ENCODE measurements at places on chromosomes 5 and 9.
A peak's percentile ranks its signal among the peaks of the same experiment; 100 is the strongest.

GRCh38 chr9:98864281-98865174, 57.1 kb downstream of the GALNT12 start:
- no peak for DNase-seq

DNA sequence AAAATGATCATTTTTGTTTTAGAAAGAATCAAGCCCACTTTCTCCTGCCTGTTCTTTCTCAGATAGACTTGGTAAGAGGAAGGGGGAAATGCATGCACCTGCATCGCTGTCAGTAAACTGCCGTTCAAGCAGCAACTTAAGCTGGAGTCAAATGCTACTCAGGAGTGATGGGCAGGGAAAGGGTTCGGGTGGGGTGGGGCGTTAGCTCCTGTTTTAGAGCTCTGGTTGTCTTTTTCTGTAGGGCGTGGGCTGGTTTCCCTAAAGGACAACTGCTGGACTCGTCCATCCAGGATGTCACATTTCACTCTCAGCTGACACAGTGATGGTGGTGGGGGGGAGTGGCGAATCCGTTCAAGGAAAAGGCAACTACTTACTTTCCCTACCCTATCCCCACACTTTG, 75.0 kb downstream of the NDFIP1 start:
- DNase-seq = no peak

GRCh38 chr5:69444127-69444754, 29.3 kb downstream of the MARVELD2 start:
- DNase-seq = no peak

DNA sequence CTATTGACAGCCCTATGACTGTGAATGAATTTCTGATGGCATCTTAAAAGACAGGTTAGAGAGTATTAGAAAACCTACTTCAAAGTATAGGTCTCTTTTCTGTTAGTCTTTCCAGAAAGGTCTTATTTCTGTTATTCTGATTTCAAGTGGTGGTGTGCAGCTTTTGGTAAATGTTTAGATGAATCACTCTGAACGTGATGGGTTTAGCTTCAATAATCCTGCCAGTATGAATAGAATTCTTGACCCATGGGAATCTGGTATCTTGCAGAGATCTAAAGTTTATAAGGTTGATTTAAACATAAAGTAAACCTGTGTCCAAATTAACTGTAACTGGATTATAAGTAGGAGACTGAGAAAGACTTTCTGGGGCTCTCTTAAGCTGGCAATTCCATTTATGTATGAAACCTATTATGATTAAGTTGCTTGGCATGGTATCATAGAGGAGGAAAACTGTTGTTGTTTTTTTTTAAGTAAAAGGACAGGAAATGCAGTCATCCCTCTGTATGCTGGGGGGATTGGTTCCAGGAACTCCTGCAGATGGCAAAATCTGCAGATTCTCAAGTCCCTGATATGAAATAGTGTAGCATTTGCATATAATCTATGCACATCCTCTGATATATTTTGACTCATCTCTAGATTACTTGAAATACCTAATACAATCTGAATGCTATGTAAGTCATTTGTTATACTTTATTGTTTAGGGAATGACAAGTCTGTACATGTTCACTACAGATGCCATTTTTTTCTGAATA, 77.0 kb upstream of the ADAMTS19 start:
- DNase-seq = no peak

- no peak for DNase-seq
Measured at GRCh38 chr5:55540024-55540423, 5.3 kb upstream of the PLPP1 start.

DNA sequence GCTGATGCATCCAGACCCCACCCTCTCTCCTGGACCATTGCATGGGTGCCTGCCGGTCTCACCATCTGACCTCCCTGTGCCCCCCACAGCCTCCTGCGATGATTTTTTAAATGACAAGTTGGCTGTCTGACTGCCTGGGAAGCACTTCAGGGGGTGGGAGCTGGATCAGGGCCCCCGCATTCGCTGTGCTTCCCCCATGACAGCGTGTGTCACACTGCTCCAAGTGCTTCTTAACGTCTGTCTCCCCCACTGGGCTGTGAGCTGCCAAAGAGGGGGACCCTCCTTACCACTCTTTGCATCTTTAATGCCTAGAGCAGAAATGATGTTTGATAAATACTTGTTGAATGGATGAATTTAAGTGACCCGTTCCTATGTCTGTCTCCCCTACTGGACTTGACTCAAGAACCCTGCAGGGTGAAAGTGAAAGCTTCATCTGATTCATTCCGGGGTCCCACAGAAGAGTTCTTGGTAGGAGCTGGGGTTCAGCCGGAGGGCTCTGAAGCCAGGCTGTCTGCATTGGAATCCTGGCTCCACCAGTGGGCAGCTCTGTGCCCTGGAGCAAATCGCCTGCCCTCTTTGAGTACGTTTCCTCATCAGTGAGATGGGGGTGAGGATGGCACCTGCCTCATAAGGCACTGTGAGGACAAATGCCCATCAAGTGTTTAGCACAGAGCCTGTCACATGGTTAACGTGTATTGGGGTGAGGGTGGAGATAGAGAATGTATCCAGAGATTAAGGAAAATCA, 7.6 kb upstream of the EGR1 start:
- no peak for DNase-seq

DNA sequence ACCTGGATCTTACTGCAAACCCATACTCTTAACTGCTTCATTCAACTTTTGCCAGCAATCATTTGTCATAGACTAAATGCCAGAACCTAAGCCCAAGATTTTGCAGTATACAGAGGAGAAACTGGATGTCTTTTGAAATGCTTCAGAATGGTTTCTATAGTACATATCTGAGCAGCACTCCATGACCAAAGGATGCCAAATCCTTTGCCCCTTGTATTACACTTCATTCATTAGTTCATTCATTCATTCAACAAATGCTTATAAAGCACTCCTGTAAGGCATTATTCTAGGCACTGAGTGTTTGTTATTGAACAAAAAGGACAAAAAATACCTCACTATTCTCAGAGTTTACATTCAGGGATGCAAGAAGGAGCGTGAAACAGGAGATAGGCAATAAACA, 119.9 kb downstream of the SLC1A3 start:
- DNase-seq = no peak

DNA sequence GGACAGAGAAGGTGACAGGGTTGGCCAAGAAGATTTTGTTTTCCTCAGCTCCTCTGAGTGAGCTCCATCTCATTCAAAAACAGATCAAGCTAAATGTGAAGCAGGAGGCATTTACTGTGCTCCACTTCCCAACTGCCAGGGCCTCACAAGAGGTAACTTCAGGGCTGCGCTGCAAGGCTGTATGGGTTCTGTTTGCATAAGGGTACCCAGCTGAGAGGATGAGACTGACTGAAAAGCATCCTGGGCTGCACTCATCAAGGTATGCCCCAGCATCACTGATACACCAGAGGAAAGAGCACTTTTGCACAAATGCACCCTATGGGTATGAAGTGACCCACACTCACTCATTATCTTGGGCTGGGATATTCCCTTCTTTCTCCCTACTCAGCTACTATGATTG, 316.2 kb upstream of the HAPLN1 start:
- DNase-seq = no peak

- DNase-seq = no peak
Measured at GRCh38 chr5:138349852-138350562, 2.5 kb upstream of the KDM3B start.

DNA sequence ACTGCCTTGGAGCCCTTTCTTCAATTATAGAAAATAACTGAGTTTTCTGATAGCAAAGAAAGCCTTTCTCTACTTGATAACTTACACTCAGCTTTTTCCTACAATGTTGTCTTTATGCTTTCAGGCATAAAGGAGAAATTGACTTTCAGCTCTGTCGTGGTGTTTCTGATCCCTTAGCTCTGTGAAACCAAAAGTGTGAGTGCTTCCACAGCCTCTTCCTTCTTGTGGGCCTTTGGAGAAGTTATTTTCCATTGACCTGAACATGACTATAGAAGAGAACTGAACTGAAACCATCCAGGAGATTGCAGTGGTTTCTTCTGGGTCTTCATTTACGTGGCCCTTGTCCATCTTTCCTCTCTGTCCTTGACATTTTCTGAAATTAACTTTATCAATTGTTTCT, 59.5 kb upstream of the EQTN start:
- no peak for DNase-seq

GRCh38 chr5:27598576-27598975, 560.2 kb upstream of the CDH9 start:
- DNase-seq = no peak

DNA sequence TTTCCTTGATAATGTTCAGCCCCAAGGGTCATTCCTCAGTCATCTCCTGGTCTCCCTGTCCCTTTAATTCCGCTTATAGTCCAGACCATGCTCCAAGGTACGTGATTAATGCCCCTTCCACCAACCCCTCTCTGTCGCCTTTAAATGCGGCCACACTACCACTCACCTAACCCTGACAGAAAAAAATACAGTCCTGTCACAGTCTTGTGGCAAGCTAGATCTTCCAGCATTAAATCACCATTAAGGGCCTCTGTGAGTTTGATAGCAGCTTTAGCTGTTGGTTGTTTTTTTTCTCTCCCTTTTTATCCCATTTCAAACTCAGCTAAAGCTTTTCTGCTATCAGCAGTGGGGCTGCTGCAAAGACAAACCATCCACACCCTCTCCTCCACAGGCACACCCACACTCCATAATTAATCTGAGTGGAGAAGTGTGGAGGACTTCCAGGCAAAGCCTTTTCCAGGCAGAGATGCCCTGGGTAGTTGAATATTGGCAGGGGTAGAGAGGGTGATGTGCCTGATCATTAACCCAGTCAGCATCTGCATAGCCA, 522.7 kb upstream of the CLINT1 start:
- DNase-seq = no peak

GRCh38 chr9:125378778-125379177, 117.2 kb downstream of the GAPVD1 start:
- DNase-seq = no peak

DNA sequence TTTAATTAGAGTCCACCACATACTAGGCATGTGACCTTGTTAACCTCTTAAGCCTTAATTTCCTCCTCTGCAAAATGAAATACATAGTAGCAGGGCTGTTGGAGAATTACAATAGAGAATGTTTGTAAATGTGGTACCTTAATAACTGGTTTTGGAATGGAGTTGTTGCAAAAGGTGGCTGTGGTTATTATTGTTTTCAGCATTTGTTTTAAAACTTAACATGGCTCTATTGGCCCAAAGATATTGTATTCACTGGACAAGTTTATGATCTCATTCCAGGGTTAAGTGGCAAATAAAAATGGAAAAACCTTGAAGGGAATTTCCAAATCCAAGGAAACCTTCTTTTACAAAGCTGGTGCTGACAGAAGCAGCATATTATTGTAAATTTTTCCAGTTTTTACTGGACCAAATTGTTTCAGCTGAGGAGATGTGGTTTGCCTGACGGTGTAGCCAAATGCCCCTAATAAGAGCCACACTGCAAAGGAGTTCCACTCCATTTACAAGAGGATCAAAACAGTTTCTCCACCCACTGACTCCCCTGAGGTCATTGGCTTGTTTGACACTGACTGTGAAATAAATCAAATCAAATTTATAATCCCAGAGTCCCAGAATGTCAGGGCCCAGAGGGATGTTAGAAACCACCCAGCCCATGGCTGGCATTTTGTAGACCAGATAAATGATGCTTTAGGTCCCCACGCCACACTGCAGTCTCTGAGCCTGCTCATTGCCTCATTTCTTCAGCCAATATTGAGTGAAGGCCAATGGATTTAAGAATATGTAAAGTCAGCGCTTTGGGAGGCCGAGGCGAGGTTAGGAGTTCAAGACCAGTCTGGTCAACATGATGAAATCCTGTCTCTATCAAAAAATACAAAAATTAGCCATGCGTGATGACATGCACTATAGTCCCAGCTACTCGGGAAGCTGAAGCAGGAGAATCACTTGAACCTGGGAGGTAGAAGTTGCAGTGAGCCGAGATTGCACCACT, 45.2 kb downstream of the ADRA1B start:
- no peak for DNase-seq

DNA sequence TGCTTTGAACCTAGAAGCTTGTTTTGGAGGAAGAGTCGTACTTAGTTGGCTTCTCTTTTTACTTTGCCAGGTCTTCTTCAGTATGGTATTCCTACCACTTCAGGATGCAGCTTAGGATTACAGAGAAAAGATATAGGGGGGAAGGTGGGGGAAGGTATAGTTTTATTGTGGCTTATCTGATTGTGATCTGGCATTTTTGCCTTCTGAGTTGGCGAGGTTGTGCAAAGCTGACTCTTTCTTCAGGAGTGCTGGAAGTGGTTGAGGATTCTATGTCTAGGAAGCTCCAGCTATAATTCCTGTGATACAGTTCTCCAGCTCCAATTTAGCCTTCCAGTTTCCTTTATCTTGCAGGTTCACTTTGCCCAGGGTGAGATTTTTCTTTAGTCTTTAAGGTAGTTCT, 7.0 kb downstream of the CDC42SE2 start:
- no peak for DNase-seq

DNA sequence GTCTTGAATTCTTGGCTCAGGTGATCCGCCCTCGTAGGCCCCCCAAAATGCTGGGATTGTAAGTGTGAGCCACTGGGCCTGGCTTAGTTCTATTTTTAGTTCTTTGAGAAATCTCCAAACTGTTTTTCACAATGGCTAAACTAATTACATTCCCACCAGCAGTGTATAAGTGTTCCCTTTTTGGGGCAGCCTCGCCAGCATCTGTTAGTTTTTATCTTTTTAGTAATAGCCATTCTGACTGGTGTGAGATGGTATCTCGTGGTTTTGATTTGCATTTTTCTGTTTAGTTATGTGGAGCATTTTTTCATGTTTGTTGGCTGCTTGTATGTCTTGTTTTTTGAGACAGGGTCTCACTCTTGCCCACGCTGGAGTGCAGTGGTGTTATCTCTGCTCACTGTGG, 28.2 kb downstream of the CNOT6 start:
- no peak for DNase-seq

DNA sequence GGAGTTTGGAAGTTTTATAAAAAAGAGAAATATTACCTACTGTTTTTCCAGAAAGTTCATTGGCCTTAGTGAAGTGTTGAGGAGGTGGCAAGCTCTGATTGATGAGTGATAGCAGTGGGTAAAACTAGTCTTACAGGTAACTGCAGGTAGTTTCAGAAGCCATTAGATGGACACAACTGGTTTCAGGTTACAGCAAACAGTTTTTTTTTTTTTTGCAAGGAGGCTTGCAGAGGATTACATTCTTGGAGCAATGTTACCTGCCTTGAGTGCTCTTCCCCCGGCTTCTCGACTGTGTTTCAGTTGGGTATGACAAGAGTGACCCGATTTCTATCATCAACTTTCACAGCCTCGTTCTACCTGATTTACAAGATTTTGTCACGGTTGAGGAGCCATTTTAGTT, 333.4 kb downstream of the YTHDC2 start:
- DNase-seq = no peak

- DNase-seq = no peak
Measured at GRCh38 chr9:127714951-127715469, 453 bp downstream of the PTRH1 start.

- DNase-seq = no peak
Measured at GRCh38 chr5:85334-85995, 6.5 kb upstream of the PLEKHG4B start.

GRCh38 chr9:2126331-2126803, 111.2 kb downstream of the SMARCA2 start:
- no peak for DNase-seq

GRCh38 chr5:150647275-150648251, 7.1 kb downstream of the SYNPO start:
- DNase-seq = no peak

- DNase-seq = no peak
Measured at GRCh38 chr9:124593651-124594058, 86.5 kb upstream of the NR5A1 start.

GRCh38 chr5:172770675-172771438, at the start of gene DUSP1:
Gene DUSP1 (minus strand): TSS chr5:172771195. CDS start chr5:172770952, 243 bp downstream.
- DNase-seq = peak; percentile 98
